SK-MEL-5 (cell line): ENCODE measurements at places on chromosomes 4 and X.

DNA sequence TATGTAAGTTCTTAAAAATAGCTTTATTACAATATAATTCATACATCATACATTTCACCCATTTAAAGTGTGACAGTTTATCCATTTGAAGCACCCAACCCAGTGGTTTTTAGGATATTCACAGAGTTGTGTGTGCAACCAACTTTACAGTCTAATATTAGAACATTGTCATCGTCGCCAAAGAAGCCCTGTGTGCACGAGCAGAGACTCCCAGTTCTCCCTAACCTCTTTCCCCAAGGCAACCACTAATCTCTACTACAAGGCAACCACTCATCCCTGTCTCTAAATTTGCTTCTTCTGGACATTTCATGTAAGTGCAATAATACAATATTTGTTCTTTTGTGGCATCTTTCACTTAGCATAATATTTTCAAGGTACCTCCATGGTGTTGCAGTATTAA lies 47.7 kb downstream of the CLDN22 start:
- DNase-seq: no peak

DNA sequence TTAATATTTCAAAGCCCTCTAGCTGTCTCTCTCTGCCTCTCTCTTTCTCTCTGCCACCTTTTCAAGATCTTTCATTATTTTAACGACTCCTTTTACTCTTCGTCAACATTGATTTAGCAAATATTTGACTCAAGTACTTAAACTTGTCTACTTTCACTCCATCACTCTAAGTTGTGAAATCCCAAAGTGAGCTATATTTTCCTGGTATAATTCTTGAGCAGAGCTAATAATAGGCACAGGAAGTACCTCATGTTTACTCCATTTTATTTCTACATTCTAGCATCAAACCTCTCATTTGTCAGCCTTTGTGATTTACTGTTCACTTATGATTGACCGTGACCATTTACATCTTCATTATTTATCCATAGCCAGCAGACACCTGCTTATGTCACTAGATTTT lies 482.5 kb downstream of the RPA4 start:
- DNase-seq: no peak

GRCh38 chrX:25196221-25196620 lies 180.5 kb upstream of the ARX start:
- DNase-seq: no peak

DNA sequence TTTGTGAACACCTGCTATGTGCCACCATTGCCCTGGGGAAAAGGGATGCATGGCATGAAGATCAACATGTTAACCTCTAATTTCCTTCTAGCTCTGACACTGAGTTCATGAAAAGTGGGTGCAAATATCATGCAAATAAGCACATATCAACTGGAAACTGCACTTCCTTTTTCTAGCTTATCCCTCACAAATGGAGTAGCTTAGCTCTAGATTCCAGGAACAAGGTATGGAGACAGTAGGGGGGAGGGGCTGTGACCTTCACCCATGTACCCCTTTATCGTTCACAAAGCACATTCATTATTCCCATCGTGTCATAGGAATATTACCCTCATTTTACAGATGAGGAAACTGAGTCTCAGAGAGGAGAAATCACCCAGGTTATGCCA lies 37.4 kb downstream of the STARD8 start:
- no peak for DNase-seq

DNA sequence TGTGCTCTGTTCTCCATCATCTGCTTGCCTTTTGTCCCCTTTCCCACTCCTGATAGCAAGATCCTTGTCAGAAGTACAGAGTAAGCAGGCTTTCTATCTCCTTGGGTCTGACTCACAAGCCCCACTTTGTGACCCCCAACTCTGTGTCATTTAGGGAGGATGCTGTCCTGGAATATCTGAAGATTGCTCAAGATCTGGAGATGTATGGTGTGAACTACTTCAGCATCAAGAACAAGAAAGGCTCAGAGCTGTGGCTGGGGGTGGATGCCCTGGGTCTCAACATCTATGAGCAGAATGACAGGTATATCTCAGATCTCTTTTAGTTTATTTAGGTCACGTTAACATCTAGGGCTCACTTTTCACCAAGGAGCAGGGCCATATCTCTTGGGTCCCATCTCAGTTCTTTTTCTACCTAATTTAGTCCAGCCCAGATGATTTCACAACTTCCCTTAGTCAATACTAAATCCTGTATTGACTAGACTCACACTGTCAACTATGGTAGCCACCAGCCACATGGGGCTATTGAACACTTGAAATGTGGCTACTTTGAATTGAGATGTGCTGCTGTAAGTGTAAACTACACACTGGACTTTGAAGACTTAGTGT lies 64.3 kb downstream of the MSN start:
- no peak for DNase-seq

GRCh38 chr4:88378691-88379559 lies at the start of gene HERC6:
Gene HERC6, plus strand, starts transcription at chr4:88378852. Its CDS starts 70 bp downstream, at chr4:88378922.
- DNase-seq: peak; percentile 88

- DNase-seq: no peak
These were observed 5.9 kb downstream of the FAM199X start for GRCh38 chrX:104172121-104172520.

DNA sequence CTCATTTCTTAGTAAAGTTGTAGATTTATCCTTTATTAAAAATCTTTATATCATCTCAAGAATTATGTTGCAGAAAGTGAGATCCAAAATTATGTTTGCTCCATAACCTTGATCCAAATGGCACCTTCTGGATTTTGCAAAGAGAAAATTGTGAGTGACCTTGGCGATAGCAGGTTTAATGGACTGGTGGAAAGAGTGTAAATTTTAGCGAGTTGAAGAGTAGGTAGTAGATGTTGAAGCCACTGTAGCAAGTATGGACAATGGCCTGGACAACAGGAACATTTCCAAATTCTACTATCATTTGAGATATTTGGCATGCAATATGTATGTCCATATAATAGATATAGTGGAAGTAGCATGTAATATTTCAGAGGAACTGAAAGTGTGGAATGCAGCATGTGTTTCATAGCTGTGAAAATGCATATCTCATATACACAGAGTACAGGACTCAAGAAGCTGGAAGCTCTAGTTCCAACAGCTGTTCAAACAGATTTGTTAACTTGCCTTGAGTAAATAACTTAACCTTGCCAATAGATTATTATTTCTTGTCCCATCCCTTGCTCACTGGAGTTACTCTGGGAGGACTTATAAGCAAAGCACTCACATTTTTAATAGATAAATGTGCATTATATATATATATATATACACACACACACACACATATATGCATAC lies 152.5 kb upstream of the TLL1 start:
- DNase-seq: no peak

- peak; percentile 59 for DNase-seq
These were observed 89.8 kb upstream of the ACSL4 start for GRCh38 chrX:109822861-109823260.

DNA sequence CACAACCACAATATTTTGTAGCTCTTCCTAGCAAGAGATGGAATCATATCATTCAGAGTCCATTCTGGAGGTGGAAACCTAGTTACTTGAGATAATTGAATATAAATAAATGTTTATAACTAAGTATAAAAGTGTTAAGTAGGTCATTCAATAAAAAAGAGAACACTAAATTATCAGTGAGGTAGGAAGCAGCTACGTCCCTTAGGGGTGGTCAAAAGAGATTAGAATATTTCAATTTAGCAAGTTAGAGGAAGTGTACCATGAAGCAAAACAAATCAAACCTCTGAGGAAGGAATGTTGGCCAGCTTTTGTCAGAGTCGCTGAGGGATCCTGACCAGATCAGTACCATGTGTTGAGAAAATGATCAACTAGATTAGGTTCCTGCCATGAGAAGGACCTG lies 38.0 kb downstream of the GK2 start:
- DNase-seq: no peak

- no peak for DNase-seq
These were observed 497.3 kb upstream of the PITX2 start for GRCh38 chr4:111120191-111120590.

GRCh38 chr4:105179539-105180401 lies 33.1 kb downstream of the TET2 start:
- no peak for DNase-seq

- DNase-seq: no peak
These were observed 35.0 kb upstream of the SLC4A4 start for GRCh38 chr4:71303850-71304249.

GRCh38 chr4:70713453-70714078 lies 8.2 kb upstream of the RUFY3 start:
- no peak for DNase-seq

GRCh38 chr4:172716291-172716690 lies 452.3 kb upstream of the GALNT7 start:
- no peak for DNase-seq

GRCh38 chr4:99615170-99615820 lies 40.7 kb downstream of the MTTP start:
- DNase-seq: peak; percentile 34
